CD8-positive, alpha-beta memory T cell (primary cell): ENCODE measurements at places on chromosomes 3 and 15.
A peak's percentile ranks its signal among the peaks of the same experiment; 100 is the strongest.

GRCh38 chr3:56620371-56620770, 62.7 kb downstream of the TASOR start:
- no peak for DNase-seq

GRCh38 chr3:103059432-103059831, 624.6 kb downstream of the ZPLD1 start:
- DNase-seq = no peak

GRCh38 chr15:29538044-29538443, 268.4 kb upstream of the NSMCE3 start:
- no peak for DNase-seq

GRCh38 chr3:115710799-115711198, 87.5 kb downstream of the GAP43 start:
- DNase-seq = no peak

GRCh38 chr3:128430301-128430700, 36.4 kb downstream of the DNAJB8 start:
- DNase-seq = no peak

- no peak for DNase-seq
These were observed 75.4 kb upstream of the ZNF385D start for GRCh38 chr3:21826416-21826815.

DNA sequence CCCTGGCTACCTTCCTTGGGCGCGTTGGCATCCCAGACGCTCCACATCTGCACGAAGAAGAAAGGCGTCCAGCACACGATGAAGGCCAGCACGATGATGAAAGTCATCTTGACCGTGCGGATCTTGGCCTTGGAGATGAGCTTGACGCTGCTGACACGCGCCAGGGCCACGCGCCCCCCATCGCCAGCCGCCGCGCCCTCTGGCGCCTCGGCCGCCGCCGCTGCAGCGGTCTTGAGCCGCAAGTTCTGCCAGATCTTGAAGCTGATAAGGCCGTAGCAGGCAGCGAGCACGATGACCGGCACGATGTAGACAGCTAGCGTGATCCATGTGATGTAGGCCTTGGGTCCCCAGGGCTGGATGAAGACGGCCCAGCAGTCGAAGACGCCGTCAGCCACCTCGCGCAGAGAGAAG, 2.2 kb downstream of the OXTR start:
- no peak for DNase-seq

DNA sequence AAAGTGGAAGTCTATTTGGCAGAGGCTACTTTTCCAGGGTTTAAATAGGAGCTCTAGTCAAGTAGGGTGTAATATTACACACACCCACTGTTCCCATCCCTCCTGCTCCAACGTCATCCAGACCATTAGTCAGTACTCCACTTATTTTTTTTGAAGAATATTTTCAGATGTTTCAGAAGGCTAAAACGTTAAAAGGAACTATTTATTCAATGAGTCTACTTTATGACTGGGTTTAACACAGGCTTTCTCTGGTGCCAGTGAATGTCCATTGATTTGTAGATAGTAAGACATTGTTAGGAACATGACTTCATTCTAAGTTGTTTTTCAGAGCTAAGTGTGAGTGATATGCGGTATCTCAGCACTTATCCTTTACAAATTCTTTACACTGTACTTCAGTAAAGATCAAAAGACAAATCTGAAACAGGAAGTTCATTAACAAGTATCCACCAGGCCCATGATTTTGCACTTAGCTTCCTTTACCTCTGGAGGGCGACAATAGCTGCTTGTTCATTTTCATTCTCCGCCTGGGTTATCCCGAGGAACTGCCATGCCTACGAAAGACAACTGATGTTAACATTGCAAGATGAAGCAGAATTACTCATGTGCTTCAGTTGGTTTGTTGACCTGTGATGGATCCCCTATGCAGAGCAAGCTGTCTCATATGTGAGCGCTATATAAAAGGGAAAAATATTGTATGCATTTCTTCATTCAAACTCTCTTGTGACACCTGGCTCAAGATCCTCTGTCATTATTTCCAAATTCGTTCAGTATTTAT, 158.7 kb downstream of the USP13 start:
- no peak for DNase-seq

DNA sequence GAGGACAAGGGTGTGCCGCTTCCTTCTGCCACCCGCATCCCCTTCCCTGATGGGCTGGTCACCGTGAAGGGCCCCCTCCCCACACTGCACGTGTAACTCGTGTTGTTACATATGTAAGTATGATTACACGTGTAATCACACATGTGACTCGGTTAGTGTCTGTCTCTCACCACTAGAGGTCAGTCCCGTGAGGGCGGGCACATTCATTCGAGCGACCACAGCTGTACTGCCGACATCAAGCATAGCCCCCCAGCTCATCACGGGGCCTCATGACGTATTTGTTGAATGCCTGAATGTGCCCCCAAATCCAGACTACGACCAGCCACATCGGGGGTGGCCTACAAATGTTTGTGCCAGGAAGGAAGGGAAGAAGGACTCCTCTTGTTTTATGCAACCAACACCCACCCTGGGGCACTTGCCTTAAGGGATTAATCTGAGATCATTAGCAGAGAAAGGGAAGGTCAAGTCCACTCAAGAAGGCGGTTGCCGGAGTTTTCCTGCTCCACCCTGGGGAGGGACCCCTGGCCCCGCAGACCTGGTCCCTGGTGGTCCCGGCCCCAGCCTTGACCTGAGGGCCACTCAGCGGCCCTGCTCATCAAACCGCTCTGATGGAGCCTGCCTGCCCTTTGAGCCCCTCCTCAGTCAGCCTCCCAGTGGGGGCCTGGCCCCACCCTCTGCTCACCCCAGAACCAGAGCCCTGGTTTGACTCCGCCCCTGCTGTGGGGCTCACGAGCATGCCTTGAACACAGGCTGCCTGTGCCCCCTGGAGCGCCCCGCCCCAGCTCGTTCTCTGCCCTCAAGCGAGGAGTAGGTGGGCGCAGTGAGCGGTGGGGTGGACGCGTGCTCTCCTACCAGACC, 52.8 kb downstream of the RGMA start:
- peak; percentile 30 for DNase-seq

- peak; percentile 26 for DNase-seq
These were observed 184.5 kb downstream of the FEZF2 start for GRCh38 chr3:62188681-62189375.

- DNase-seq = no peak
These were observed 198.9 kb upstream of the LPP start for GRCh38 chr3:187954873-187955586.

DNA sequence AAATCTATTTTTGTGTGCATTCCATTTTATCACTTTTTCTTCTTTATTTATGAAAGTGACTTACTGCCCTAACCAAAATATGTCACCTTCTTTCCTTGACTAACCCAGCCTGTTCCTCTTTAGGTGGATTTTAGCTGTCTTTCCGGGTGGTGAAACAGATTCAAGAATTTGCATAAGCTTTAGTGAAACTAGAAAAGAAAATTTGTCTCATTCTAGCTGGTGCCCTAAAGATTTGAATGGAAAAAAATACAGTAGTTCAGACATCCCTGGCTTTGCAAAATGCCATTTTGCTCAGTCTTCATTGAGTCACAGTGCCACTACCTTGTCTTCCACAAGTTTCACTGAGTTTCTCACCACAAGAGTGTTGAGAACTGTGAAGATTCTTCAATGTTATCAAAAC, 28.2 kb upstream of the CCDC50 start:
- no peak for DNase-seq

DNA sequence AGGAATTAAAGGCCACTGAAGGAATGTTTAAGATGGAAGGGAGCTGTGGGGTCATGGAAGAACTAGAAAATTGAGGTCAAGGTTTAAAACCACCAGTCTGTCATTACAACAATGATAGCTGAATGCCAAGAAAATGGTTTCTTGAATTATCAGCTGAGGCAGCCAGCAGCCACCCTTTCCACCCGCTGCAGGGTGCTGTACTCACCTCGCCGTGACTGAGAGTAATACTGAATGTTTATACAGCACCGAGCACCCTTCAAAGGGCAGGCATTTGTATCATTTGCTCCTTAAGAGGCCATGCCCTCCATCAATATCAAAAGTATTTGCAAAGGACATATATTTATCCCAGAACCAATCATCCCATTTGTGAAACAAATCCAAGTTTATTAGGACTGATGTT, 402.8 kb downstream of the VPS13C start:
- no peak for DNase-seq

DNA sequence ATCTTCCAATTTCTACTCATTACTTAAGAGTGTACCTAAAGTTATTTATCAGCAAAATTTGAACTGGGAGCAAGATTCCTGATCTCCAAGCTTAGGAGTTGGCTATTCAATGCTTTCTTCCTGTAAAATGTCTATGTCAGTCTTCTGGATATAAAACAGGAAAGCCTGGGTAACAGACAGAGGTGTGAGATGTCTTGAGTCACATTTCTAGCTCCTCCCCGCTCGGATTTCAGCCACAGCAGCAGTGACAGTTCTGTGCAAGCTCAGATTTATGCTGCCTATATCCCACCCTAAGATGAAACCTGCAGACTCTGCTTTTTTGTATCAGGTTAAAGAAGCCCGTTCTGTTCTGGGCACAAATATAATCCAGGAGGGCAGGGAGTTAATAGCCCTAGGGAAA, 2.1 kb upstream of the ARMC8 start:
- no peak for DNase-seq
